ENCODE measurements at places on chromosomes 3 and 15.

DNA sequence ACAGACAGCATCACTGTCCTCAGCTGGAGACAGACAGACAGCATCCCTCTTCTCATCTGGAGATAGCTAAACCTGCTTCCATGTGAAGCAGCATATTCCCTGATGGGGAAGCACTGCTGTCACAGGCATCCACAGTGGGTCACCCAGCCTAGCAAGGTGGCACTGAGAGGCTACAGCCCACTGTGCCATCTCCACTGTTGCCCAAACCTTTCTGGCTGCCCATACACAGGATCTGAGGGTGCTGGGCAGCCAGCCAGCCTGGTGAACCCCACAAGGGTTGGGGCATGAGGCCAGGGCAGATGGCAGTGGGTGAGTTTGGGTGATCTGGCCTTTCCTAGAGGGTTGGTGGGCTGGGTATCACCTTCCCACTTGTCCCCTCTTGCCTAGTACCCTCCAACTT lies 11.7 kb downstream of the CHST13 start:
- no peak for DNase-seq

DNA sequence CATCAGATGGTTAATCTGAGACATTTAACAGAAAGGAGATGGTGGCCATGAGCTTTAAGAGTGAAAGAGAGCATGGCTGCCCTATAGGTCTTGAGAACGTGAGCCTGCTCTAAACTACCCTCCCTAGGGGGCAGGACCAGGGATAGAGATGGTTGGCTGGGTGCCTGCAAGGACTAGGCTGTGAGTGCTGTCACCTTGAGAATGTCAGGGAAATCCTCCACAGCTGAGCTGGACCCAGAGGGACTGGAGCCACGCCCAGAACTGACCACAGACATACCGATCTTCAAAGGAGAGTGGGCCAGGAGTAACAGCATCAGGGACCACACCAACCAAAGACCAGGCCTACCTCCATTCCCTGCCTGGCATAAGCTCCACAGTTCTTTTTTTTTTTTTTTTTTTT lies 53.6 kb upstream of the UBE2E1 start:
- no peak for DNase-seq

GRCh38 chr15:57273402-57273801 lies 102.9 kb upstream of the CGNL1 start:
- DNase-seq, result no peak

DNA sequence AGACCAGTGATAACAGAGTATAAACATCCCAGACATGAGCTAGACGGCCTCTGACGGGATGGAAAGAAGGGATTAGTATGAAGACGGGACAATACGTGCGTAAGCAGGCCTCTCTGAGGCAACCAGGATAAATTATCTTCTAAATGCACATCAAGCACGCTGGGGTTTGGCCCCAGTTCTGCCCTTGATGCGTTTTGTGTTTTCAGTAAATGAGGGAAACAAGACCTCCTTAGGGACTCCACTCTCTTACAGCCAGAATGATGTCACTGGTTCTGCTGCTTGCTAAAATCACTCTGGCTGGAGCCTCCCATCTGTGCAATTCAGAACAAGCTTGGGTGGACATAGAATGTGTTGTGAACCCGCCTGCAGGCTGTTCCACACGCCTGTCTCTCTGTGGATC lies 156.0 kb upstream of the MCTP2 start:
- DNase-seq, result no peak

- DNase-seq, result no peak
Observed at GRCh38 chr3:69400683-69401082, 14.8 kb upstream of the FRMD4B start.

- no peak for DNase-seq
Observed at GRCh38 chr15:50181969-50182218, at the start of gene SLC27A2. Gene SLC27A2, plus strand, starts transcription at chr15:50182196. Its CDS starts 232 bp downstream, at chr15:50182428.

DNA sequence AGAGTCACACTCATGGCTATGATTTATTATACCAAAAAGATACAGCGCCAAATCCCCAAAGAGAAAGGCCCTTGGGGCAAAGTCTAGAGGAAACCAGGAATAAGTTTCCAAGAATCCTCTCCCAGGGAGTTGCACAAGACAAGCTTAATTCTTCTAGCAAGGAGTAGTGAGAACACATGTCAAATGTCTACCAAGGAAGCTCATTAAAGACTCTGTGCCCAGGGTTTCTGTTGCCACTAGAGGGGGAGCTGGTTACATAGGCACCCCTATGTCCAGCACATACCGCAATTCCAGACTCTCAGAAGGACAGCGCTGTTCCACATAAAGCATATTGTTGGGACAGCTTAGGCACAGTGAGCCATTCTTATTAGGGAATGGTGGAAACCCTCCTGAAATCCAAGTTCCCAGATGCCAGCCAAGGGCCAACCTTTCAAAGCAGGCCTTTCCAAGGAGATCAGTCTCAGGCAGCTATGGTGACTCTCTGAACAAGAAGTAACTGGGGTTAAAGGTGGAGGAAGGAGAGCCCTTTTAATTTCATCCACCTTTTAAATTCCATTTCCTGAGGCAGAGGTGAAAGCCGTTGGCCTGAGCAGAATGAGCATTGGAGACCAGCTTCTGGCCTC lies 194.2 kb downstream of the UACA start:
- no peak for DNase-seq

- DNase-seq, result peak; percentile 89
Observed at GRCh38 chr3:39146611-39147591, 6.5 kb downstream of the CSRNP1 start.

GRCh38 chr3:9074079-9074478 lies 110.8 kb upstream of the RAD18 start:
- no peak for DNase-seq

GRCh38 chr3:13703071-13703470 lies 154.1 kb downstream of the FBLN2 start:
- DNase-seq, result no peak

DNA sequence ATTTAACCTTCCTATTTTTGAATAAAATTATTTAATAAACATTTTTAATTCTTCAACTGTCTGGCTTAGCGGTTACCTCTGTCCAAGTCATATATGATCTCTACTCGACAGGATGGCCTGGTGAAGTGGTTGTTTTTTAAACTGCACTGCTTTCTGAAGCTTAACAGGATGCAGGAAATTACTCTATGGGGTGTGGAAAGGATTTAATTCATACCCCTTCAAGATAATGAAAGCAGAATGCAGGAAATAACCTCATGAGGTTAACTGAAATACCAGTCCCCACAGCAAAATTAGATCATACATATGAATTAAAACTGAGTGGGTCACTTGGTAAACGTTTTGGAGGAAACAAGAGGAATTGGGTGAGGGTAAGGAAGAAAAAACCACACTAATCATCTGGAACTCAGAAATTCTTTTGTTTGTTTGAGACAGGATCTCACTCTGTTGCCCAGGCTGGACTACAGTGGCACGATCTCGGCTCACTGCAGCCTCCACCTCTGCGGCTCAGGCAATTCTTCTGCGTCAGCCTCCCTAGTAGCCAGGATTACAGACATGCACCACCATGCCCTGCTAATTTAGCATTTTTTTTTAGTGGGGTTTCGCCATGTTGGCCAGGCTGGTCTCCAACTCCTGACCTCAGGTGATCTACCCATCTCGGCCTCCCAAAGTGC lies 50.1 kb downstream of the LYSMD4 start:
- peak; percentile 70 for DNase-seq

GRCh38 chr3:155815030-155815545 lies 9.0 kb upstream of the C3orf33 start:
- peak; percentile 40 for DNase-seq

DNA sequence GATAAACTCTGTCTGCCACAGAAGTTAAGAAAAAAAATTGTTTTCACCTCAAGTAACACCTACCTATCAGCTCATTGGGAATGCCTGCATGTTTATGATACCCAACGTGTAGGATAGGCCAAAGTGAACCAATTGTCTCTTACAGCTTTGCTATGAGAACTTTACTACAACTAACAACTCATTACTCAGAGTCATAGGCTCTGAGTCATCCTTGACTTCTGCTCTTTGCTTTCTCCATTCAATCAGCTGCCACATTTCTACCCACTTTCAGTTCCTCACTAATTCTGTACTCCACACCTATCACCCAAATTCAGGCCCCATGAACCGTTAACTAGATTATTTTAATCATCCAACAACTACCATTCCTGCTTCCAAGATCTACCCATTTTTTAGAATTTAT lies 843.9 kb downstream of the TUSC7 start:
- DNase-seq, result no peak

DNA sequence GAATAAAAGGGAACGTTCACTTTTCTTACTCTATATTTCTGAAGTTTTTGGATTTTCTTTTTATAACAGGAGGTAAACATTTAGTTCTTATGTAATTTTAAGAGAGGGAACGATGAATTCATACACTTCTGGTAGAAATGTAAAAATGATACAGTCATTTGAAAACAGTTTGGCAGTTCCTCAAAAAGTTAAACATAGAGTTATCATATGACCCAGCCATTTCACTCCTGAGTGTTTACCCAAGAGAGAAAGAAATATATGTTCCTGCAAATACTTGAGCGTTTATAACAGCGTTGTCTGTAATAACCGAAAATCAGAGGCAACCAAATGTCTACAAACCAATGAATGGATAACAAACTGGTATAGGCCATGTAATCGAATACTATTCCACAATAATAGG lies 20.8 kb upstream of the CCR9 start:
- no peak for DNase-seq

DNA sequence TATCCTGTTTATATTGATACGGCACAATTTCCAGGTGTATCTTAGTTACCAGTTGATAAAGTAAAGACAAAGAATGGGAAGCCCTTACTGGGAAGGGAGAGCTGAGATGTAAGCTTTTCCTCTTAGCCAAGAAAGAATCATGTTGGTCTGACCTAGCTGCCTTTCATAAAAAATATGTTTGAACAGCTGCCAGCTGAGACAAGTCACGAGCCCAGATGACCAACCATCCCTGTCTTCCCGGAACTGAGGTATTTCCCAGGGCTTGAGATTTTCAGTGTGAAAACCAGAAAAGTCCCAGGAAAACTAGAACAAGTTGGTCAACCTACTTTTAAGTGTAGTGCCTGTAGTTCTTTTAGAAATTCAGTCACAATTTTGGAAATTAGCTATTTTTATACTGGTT lies 3.6 kb upstream of the MYH15 start:
- no peak for DNase-seq

- no peak for DNase-seq
Observed at GRCh38 chr3:56342475-56342874, 125.8 kb downstream of the ERC2 start.

DNA sequence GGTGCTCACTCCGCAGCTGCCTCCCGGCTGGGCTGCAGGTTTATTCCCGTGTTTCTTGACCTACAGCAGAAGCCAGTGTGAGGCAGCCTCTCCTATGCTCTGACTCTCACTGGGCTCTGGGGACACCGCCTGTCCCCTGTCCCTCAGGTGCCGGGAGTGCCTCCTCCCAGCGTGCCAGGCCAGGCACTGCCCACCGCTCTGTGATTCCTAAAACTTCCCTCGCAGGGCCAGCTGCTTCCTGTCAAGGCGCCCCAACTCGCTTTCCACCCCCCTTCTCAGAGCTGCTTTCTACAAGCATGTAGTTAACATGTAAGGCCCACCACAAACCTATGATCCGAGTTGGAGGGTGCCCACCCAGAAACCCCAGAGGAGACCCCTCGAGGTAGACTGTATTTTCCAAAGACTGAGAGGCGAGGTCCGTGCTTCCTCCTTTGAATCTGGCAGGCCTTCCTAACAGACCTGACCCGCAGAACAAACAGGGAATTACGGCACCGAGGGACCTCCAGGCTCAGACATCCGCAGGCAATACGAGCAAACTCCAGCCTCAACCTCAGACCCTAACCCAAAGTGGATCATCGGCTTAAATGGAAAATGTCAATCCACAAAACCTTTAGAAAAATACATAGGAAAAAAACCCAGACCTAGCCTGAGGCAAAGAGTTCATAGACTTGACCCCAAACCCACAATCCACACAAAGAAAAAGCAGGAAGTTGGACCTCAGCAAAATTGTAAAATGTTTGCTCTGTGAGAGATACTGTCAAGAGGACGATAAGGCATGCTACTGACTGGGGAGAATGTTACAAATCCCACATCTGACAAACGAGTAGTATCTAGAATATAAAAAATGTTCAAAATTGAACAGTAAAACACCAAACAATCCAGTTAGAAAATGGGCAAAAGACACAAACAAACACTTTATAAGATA lies 121.3 kb upstream of the IQSEC1 start:
- no peak for DNase-seq

DNA sequence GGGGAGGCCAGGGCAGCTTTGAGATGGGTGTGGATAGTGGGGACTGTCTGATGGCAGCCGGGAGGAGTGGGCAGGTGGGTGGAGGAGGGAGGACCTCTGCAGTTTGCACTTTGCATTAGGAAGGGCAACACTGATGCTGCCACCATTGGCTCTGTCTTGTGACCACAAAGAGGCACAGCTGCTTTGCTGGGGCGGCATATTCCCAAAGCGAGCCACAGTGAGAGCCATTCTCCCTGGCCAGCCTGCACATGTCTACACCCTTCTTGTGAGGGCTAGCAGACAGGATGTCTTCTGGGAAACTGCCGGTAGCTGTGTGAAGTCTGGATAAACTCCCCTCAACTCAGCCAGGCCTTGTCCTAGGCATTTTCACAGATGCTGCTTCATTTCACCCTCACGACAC lies 38.3 kb downstream of the CCNB2 start:
- no peak for DNase-seq

- no peak for DNase-seq
Observed at GRCh38 chr3:11091088-11091590, 63.2 kb upstream of the HRH1 start.

DNA sequence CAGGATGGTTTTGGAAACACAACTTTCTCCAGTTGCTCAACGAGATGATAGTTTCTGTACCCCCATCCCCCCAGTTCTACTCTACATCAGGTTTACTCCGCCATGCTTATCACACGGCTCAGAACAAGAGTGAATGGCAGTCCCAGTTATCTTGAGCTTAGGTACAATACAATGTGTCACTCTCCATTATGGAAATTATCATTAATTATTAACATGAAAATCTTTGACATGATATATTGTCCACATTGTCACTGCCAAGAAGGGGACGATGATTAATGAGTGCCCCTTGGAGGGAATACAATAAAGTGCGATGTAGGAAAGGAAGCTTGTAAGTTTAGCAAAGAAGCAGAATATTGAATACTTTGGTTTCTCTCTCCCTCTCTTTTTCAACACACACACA lies 252.6 kb upstream of the CFAP20DC start:
- DNase-seq, result no peak

DNA sequence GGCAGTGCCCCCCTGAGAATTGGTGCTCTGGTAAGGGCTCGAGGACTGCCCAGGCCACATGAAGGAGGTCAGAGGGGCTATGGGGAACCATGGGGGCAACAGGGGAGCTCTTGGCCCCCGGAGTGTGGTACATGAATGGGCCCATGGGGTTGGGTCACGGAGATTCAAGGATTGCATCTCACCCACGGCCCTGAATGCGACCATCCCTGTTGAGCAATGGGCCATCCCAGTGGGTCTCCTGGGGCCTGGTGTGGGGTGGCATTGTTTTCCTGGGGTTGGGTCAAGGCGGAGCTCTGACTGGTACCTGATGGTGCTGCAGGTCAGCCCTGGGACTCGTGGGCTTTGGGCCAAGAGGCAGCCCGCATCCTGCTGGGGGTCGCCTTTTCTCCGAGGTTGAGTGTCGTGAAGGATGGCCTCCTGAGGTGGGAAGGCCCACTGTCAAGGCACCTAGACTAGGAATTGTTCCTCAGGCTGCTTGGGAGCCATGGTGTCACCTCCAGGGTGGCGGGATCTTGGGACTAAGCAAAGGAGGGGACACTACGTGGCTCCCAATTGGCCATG lies 198.3 kb downstream of the UBE3A start:
- DNase-seq, result no peak

GRCh38 chr15:34334672-34335071 lies 2.9 kb downstream of the SLC12A6 start:
- no peak for DNase-seq

- no peak for DNase-seq
Observed at GRCh38 chr3:21234933-21235332, 516.1 kb downstream of the ZNF385D start.

GRCh38 chr3:19907523-19907922 lies 26.5 kb downstream of the EFHB start:
- DNase-seq, result no peak
